ENCODE measurements at places on chromosomes 2 and 18. TPM values are rescaled to one million over a fixed set of nuclear protein-coding genes. Genes with fewer than 3 reads are reported as not detected.

GRCh38 chr2:6079405-6079804 lies 387.2 kb downstream of the SOX11 start:
- no peak for DNase-seq
- H3K36me3 ChIP-seq: no peaks in the 10 kb centered on the region
- no peak overlapping the region for H3K27ac ChIP-seq

Gene SLC1A4
- 5.1 TPM for total RNA-seq

DNA sequence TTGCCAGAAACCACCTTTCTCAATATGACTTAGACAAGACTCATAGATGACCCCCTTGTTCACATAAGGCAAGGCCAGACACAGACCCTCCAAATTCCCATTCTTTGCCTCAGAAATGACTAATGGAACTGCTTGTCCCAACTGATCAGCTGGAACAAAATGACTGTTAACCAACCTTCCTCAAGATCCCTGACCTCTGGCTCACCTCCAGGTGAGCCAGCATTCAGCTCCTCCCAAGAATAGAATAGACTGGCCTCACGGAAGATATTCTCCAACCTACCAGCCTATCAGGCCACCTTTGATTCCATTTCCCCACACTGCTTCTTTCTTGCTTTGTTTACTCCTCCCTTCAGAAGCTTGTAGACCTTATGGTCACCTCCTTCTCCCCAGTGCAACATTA lies 195.7 kb upstream of the VWC2L start:
- H3K4me3 ChIP-seq: no peak overlapping the region
- H3K27ac ChIP-seq: no peak overlapping the region
- H3K4me1 ChIP-seq: no peaks in the 10 kb centered on the region
- H3K36me3 ChIP-seq: no peaks in the 10 kb centered on the region

DNA sequence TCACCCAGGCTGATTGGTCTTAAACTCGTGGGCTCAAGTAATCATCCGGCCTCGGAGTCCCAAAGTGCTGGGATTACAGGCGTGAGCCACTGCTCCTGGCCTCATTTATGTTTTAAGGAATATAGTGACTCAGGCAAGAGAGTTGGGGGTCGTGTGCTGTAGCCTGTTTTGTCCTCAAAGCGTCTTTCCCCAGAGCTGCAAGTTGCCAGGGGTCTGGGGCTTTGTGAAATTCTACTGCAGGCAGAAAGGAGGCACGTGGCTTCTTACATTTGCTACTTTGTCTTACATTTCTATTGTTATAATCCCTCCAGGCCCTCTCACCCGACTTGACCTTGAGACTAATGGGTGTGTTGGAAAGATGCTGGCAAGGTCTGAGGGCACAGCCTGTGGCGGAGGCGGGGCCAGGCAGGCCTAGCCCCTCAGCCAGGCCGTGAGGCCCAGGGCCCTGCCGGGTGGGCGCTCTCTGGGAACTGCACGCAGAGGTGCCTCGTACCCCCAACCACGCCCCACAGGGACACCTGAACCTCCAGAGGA lies 85.8 kb upstream of the NDUFV2 start:
- no peak for DNase-seq
- peak overlapping the region; percentile 34 for H3K4me3 ChIP-seq
- peaks cover 16% of the 10 kb centered on the region for H3K4me1 ChIP-seq
- no peaks in the 10 kb centered on the region for H3K27me3 ChIP-seq

Gene LYG1
- total RNA-seq: not detected

Gene HRH4
- not detected for total RNA-seq

DNA sequence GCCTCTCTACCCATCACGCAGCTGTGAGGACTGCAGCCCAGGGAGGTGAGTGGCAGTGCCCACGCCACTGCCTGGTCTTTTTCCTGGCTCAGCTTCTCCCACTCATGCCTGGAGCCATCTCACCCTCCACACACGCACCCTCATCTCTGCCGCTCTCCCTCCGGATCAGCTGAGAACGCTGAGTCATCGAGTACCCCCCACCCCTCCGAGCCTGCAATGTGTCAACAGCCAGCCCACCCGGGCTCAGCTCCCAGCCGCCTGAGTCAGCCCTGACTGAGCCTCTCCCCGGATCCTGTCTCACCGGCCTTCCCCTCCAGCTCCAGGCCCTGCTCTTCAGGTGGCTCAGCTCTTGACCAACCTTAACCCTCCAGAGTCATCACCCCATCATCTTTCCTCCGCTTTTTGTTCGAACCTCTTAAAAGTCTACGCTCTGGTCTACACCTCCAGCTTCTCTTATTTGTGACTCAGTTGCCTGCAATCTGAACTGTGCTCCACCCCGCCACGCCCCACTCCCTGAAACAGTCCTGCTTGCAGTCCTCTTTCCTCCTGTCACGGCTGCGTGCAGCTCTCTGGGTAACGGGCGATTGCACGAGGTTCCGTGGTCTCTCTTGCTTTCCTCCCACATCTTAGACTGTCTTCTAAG lies 94.4 kb upstream of the ASAP2 start:
- no peak overlapping the region for H3K27ac ChIP-seq
- no peak overlapping the region for H3K4me3 ChIP-seq
- peak; percentile 84 for DNase-seq
- H3K36me3 ChIP-seq: no peaks in the 10 kb centered on the region
- H3K4me1 ChIP-seq: peaks cover 18% of the 10 kb centered on the region

Gene OTOS
- not detected for total RNA-seq

DNA sequence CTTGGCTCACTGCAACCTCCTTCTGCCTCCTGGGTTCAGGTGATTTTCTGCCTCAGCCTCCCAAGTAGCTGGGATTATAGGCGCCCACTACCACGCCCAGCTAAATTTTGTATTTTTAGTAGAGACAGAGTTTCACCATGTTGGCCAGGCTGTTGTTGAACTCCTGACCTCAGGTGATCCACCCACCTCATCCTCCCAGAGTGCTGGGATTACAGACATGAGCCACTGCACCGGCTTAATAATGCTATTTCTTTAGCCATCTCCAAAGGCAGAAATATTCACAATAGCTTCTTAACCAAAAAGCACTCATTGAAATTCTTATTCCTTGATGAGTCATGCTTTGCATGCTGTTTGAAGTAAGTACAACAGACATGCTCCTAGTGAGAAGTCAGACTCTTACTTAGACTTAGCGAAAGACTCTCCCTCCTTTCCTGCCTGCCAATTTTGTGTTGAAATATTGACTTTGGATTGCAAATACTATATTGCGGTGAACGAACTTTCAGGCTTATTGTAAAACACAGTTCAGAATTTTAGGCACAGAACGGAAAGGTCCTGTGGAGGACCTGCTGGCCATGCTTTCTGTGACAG lies 4.4 kb downstream of the ACTR3 start:
- DNase-seq: no peak
- H3K4me1 ChIP-seq: peaks cover 73% of the 10 kb centered on the region
- H3K4me3 ChIP-seq: no peak overlapping the region
- no peaks in the 10 kb centered on the region for H3K36me3 ChIP-seq

Gene LIMS3
- total RNA-seq: 4.6 TPM

DNA sequence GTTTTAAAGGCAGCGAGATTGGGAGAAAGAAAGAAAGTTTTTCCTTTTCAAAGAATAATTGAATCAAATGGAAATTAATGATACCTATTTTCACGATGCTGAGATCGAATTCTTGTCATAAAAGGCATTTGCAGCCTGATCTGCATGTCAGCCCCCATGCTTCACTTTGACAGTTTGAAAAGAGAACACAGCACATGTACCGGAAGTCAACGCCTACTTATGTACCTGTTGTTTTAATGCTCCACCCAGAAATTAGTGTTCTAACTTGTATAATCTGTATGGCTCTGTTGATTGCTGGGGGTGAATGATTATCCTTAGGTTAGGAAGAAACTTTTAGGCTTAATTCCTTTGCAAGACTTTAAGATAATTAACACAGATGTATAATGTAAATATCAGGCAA lies 31.0 kb downstream of the EEF1B2 start:
- no peaks in the 10 kb centered on the region for H3K36me3 ChIP-seq
- no peak overlapping the region for H3K27ac ChIP-seq
- no peak overlapping the region for H3K4me3 ChIP-seq
- no peaks in the 10 kb centered on the region for H3K27me3 ChIP-seq
- no peaks in the 10 kb centered on the region for H3K4me1 ChIP-seq

Gene TLK1
- total RNA-seq: 45.7 TPM

Gene GLI2
- 6.4 TPM for total RNA-seq

DNA sequence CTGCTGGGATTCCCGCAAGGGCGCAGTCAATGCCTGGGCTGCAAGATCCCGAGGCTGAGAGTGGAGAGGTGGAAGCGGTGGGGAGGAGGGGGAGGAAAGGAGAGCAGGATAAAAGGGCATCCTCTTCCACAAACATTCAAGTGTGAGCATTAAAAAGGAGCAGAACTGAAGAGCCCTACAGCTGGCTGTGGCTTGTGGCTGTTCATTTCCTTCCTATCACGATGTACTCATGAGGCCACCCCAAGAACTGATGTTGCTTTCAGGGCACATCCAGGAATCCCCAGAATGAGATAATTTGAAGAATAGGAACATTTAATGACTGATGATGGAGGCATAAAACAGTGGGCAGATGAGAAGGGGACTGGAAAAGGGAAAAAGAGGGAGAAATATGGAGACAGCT lies 230.8 kb upstream of the SMIM21 start:
- no peaks in the 10 kb centered on the region for H3K36me3 ChIP-seq
- DNase-seq: no peak
- H3K4me1 ChIP-seq: peaks cover 20% of the 10 kb centered on the region

Data from sigmoid colon (tissue), 7 donors.